ENCODE measurements at places on chromosomes 16 and 17. TPM values are rescaled to one million over a fixed set of nuclear protein-coding genes. Genes with fewer than 3 reads are reported as not detected.

The PPP1R9B gene
- total RNA-seq = 85.4 TPM

The PYDC1 gene
- not detected for total RNA-seq

The HSD17B2 gene
- not detected for total RNA-seq

The KRTAP2-1 gene
- not detected for total RNA-seq

The NUBP2 gene
- 41.6 TPM for total RNA-seq

The CCL14 gene
- total RNA-seq = not detected

The FKBP10 gene
- not detected for total RNA-seq

The C16orf46 gene
- total RNA-seq = not detected

The SOX8 gene
- 1.1 TPM for total RNA-seq

The ITGAL gene
- 393 TPM for total RNA-seq

The CLEC10A gene
- not detected for total RNA-seq

The CMTM4 gene
- 0.64 TPM for total RNA-seq

All from CD4-positive, CD25-positive, alpha-beta regulatory T cell (primary cell).